ENCODE measurements at places on chromosomes 7 and 10.

- no peak for DNase-seq
These were observed 86.2 kb downstream of the SH3PXD2A start for GRCh38 chr10:103769176-103769575.

GRCh38 chr7:39413636-39414223, 152.5 kb upstream of the YAE1 start:
- no peak for DNase-seq

- no peak for DNase-seq
These were observed 109.4 kb downstream of the ADARB2 start for GRCh38 chr10:1627945-1628344.

DNA sequence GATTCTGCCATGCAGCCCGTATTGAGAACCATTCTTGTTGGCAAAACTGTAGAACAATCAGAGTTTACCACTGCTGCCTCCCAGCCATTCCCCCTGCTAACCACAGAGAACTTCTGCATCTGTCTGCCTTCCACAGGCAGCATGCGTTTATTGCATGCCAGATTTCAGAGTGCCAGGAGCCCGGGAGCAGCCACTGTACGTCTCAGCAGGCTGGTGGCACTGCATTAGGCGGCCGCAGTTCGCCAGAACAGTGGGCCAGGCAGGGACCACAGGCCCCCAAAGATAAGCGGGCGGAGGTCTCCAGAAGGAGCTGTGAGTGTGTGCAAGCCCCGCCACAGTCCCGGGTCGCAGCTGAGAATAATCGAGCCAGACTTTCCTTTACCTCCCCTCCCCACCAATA, 31.8 kb downstream of the ZNF467 start:
- DNase-seq = no peak

GRCh38 chr10:88138319-88138848, 275.0 kb downstream of the PTEN start:
- no peak for DNase-seq

DNA sequence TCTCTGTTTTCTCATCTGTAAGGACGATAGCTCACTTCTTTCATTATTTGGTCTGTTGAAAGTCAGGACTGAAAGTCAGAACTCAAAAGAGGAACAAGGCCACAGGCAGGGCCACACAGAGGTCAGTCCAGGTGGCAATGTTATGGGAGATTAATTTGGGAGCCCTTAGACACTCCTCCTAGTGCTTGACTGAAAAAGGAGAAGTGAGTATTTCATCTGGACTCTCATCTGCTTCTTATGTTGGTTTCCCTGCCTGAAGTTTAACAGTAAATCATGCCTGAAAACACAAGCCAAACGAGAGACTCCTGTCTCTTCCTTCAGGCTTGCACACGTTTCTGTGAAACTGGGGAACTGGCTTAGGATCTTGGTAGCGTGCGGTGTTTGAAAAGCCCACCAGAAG, 248.5 kb downstream of the BUB3 start:
- no peak for DNase-seq

DNA sequence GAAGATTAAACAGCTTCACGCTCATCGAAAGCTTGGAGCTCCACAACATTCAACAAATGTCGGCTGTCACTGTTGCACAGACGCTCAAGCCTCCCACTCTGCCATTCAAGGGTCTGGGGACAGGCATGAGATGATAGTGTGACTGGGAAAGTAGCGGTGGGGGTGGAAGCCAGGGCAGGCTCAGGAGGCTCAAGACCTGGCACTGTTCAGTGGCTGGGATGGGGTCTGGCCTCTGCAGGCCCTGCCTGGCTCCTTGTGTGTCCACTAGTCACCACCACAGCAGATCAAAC, 13.5 kb upstream of the GTPBP4 start:
- no peak for DNase-seq

GRCh38 chr10:131874991-131875451, 25.8 kb upstream of the PPP2R2D start:
- peak; percentile 76 for DNase-seq

DNA sequence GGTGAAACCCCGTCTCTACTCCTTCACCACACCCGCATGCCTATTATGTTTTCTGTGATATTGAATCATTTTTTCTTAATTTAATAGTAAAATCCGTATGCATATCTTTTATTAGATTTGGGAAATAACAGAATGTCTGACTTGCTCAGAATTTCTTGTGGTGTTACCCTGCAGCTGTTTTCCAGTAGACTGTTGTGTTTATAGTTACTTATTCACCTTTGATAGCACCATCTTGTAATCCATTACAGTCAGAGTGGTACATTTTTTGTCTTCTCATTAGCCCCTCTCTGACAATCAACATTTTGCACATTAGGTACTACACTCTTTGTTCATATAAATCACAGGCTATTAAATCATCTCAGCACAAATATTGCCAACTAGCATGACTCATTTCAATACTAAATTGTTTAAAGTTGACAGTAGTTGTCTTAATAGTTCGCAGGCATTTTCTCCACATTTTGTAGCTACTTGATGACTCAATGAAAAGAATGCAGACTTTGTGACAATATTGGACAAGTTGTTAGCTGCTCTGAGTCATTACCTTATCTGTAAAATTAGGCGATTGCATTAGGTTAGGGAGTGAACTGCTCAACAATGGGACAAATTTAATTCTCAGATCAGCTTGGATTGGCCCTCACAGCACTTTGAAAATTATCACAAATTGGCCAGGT, 17.8 kb upstream of the SLC16A12 start:
- DNase-seq = no peak

DNA sequence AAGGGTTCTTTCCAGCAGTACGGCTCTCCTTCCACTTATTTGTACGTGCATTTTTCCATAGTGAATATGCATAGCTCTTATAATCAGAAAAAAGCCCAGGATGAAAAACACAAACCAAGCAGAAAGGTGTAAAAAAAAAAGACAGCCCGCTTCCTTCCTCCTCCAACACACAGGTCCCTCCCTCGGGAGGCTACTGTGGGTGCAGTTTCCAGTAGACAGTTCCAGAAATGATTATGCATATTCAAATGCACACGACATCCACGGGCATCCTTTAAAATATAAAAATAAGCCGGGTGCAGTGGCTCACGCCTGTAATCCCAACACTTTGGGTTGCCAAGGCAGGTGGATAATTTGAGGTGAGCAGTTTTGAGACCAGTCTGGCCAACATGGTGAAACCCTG, 59.9 kb downstream of the TNRC18 start:
- no peak for DNase-seq

GRCh38 chr10:131090761-131091661, 220.5 kb downstream of the TCERG1L start:
- no peak for DNase-seq

DNA sequence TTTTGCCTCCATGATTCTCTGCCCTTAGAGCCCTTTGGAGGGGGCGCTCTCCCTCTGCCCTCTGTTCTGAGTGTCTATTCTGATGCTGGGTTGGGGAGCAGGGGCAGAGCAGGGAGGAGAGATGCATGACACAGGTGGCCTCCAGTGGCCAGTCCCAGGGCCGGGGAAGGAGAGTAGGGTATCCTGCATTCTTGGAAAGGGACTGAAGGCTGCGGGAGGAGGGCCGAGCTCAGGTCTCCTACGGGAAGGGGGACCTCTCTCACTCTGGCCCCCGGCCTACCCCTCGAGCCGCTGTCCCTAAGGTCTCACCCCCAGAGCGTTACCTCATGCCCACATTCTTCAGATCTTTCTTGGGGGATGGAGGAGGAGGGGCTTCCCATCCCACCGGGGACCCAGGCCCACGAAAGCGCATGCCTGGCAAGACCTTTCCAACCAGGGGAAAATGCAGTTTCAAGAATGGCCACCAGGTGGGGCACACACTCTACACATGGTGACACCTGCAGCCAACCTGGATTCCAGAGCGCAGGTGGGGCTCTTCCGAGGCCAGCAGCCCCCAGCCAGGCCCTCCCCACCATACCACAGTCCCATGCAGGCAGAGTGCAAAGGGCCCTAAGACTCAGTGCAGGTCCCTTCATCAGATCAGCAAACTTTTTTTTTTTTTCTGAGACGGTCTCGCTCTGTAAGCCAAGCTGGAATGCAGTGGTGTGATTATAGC, 86.4 kb downstream of the MYL10 start:
- peak; percentile 80 for DNase-seq

- DNase-seq = peak; percentile 44
These were observed 120.3 kb upstream of the PTPRZ1 start for GRCh38 chr7:121752706-121753105.

GRCh38 chr7:11612737-11613136, 219.3 kb downstream of the THSD7A start:
- no peak for DNase-seq

DNA sequence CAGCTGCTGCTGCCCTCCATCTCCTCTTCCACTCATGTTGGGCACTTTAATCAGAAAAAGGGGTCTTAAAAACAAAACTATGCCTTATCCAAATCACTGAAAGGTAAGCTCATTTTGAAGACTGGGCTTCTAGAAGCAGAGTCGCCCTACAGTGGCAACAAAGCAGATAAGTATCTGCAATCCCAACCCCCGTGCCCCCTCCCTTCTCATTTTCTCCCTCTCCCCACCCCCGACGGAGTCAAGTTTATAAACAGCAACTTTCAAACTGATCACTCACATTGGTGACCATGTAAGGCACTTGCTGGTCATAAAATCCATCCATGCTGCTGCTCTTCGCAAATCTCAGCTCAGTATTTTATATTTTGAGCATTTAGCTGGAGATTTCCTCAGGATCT, 738 bp downstream of the ETV1 start:
- peak; percentile 54 for DNase-seq

GRCh38 chr10:65861249-65861648, 1064.6 kb upstream of the LRRTM3 start:
- no peak for DNase-seq

- DNase-seq = no peak
These were observed 116.1 kb downstream of the ARL4A start for GRCh38 chr7:12803542-12803941.

DNA sequence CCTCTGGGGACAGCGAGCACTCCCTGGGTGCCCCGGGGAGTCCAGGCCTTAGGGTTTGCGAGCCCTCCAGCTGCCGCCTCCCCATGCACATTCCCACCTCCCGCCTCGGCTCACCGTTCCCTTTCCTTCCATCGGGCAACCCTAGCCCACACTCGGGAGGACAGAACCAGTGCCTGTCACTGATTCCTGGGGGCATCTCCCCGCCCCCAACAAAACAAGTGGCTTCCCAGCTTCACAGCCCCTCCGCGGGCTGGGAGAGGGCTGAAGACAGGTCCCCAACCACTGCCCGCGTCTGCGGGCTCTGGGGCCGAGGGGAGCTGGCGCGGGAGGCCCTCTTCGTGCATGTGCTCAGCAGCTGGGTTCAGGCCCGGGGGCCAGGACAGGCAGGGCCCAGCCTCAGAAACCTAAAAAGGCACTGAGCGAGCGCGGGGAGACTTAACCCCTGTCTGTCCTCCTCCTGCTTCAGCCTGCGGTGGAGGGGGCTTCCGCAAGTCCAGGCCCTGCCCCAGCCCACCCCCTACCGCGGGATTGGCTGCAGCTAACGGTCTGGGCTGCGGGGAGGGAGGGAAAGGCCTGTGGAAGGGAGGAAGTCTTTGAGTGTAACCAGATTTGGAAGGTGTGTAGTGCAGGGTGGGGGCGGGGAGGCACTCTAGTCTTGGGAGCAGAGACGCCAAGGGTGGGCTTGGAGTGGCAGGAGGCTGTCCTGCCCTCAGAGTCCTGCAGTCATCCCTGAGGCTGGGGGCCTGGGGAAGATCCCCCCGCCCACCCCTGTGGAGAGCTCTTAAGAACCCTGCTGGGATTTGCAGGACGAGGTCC, 1.2 kb downstream of the FLNC start:
- DNase-seq = peak; percentile 96

DNA sequence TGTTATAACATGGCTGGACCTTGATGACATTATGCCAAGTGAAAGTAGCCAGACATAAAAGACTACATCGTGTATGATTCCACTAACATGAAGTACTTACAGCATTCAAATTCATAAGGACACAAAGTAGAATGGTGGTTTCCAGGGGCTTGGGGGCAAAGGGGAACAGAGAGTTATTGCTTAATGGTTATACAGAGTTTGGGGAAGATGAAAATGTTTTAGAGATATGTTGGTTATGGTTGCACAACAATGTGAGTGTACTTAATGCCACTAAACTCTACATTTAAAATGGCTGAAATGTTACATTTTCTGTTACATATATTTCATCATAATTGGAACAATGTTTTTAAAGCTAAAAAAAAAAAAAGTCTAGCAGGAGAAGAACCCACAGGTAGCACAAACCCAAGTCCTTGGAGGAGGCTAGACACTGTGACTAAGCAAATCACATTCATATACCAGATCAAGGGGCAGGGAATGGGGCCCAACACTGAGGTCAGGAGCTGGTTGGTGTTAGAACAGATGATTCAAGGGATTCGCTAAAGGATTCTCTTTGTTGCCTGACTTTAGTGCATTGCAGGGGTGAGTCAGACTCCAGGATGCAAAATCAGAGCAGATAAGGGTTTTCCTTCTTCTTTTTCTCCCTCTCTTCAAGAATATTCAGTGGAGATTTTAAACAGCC, 25.1 kb upstream of the AOAH start:
- DNase-seq = no peak

DNA sequence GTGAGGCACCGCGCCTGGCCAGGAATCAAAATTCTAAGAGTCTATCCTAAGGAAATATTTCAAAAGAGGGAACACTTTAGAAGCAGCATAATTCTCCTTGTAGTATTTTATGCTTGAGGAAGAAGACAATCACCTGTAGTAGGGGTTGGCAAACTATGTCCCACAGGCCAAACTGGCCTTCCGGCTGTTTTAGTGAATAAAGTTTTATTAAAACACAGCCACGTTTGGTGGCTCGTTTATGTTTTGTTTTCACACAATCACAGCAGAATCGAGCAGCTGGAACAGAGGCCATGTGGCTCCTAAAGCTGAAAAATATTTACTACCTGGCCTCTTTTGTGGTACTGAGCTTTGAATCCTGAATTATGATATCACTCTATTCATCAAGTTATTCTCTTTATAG, 131.7 kb upstream of the TNS3 start:
- no peak for DNase-seq

- DNase-seq = peak; percentile 12
These were observed 139.6 kb downstream of the PTPN20 start for GRCh38 chr10:47050618-47051455.

DNA sequence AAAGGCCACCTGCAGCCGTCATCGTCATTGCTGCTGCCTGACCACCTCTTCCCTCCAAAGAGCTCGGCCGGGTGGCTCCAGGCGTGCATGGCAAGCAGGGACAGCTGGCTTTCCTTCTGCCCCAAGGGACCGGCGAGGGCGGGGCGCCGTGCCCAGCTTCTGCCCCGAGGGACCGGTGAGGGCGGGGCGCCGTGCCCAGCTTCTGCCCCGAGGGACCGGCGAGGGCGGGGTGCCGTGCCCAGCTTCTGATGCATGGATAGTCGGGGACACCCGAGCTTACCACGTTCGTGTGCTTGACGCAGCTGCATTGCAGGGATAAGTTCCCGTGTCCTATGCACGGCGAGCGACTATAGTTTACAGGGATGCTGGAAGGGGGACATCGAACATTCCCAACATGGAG, 27.0 kb downstream of the CFAP46 start:
- DNase-seq = no peak

- DNase-seq = no peak
These were observed 50.6 kb downstream of the PDK4 start for GRCh38 chr7:95545673-95546072.

- no peak for DNase-seq
These were observed 21.4 kb downstream of the PRSS2 start for GRCh38 chr7:142792129-142792528.

All from NCI-H82 (cell line).